ENCODE measurements at places on chromosomes 1 and 21.

GRCh38 chr21:14251336-14251735, 35.4 kb downstream of the RBM11 start:
- DNase-seq: no peak

- no peak for DNase-seq
Measured at GRCh38 chr1:25487628-25488027, 55.8 kb upstream of the LDLRAP1 start.

- no peak for DNase-seq
Measured at GRCh38 chr1:110990541-110990940, 26.8 kb upstream of the LRIF1 start.

- DNase-seq: no peak
Measured at GRCh38 chr1:101290922-101291561, 54.2 kb downstream of the S1PR1 start.

GRCh38 chr1:90881034-90881433, 140.8 kb downstream of the ZNF644 start:
- no peak for DNase-seq

GRCh38 chr1:237482777-237483176, 407.9 kb downstream of the ZP4 start:
- DNase-seq: no peak

DNA sequence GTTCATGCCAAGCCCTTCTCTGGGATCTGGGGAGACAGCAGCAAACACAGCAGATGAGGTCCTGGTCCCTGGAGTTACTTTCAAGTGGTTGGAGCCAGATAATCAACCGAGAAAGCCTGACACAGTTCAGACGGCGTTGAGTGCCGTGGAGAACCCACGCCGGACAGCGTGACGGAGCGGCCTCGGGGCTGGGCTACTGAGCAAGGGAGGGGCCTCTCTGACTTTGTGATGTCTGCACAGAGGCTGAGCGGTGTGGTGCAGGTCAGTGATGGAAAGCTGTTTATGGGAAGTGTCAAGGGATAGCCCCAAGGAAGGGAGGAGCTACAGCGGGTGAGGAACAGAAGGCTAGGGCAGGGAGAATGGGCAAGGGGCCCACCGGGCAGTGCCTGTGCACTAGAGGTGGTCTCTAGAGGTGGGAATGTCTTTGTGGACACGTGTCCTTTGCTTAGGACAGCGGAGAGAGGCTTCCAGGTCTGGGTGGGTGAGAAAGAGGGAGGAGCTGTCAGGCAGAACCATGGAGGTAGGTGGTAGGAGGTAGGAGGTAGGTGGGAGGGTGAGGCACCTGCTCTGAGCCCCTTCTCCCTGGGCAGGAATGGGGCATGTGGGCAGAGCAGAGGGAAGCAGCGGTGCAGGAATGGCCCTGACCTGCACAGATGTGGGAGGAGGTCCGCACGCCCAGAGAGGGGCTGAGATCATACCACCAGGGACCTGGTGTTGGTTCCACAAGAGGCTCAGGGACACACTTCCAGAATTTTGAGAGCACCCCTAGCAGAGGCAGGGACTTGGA, 62.8 kb downstream of the RUNX3 start:
- DNase-seq: no peak

- DNase-seq: no peak
Measured at GRCh38 chr1:3498986-3499385, 44.5 kb downstream of the ARHGEF16 start.

DNA sequence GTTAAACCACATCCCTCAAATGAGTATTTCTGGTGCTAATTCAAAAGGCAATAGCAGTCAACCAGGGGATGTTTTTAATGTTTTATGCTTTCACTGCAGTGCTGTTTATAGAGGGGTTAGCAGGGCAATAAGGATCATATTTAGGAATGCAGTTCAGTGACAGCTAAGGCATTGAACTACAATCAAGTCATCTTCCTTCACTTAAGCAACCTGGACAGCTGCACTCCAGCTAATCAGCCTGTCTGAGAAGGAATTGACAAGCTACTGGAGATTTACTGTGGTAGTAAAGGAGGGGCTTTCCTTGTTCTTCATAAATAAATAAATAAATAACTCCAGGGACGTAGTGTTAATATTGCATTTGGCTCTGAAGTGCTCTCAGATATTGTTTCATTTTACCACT, 93.9 kb downstream of the DAB1 start:
- DNase-seq: no peak

DNA sequence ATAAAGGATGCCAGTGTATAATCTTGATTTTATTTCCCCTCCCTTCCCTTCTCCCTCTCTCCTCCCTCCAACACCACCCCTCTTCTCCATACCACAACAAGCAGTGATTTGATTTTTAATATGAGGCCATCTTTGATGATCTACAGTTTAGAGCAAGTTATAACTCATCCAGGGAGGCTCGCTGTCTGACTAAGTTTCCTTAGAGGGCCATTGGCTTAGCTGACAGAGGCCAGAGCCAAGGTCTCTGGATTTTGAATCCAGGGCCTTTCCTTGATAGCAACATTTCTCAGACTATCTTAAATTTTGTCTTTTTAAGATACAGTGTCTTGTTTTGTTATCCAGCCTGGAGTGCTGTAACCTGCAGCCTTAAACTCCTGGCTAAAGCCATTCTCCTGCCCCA, 431.0 kb upstream of the USP24 start:
- no peak for DNase-seq

DNA sequence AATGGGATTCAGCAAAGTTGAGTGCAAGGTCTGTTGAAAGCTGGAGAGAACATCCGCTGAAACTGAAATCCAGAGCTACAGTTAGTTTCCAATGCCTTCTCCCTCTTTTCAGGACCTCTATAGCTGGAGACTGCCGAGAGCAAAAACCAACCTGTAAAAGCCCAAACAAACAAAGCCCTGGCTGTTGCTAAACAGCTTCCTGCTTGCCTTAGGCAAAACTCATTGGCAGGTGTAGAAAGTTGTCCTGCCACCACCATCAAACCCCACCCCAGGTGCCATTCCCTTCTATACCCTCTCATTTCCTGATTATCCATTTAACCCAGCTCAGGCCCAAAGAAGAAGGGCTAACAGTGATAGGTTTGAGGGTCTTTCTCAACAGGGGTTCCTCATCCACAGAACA, 24.7 kb downstream of the SCYL3 start:
- DNase-seq: no peak

DNA sequence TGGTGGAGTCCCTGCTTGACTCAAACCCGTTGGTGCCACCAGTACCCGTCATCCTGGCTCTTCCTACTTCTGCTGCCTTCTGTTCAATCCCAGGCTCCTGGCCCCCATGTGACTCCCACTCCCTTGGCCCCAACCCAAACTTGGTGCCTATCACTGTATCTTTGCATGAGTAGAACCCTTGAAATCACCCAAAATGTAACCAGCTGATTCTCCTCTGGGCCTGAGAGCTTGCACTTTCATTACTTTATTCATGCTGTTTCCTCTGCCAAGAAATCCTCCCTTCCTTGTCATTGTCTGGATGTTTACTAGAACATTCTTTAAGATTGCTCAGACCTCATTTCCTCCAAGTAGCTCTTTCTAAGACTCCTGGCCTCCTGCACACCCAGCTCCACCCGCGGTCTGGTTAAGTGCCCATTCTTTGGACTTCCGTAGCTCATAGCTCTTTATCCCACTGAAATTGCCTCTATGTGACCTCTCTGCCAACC, 15.7 kb downstream of the PTAFR start:
- DNase-seq: no peak

DNA sequence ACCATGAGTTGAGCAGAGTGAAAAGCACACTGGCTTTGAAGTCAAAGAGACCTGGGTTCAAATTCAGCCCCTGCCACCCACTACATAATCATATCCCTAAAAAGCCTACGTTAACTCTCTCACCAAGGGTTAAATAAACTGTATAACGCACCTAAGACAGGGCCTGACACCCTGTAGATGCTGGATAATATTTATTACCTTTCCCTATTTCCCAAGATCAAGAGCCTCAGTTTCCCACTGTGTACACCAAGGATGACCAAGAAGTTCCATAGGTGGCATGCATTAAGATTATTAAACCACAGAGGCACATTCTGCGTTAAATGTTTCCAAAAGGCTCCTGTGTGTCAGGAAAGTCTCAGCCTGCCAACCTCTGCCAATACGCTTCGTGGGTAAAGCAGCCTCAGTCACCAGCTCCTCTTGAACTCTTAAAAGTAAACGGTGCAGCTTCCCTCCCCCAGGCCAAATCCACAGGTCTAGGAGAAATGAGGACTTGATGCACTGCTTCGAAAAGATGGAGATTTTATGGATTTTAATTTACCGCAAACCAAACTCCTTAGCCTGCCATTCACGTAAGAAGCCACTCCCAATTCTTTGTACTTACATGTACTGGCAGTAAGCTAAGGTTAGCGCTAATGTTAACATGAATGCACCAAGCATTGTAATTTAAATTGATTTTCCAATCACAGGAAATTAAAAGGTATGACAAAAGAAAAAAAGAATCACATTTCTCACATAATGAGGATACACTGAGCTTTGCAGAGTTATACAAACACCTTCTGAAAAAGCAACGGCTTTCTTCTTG, 2.6 kb downstream of the USP24 start:
- no peak for DNase-seq

All from dorsolateral prefrontal cortex (tissue), 122 donors.